ENCODE measurements at places on chromosomes 7 and 10.

DNA sequence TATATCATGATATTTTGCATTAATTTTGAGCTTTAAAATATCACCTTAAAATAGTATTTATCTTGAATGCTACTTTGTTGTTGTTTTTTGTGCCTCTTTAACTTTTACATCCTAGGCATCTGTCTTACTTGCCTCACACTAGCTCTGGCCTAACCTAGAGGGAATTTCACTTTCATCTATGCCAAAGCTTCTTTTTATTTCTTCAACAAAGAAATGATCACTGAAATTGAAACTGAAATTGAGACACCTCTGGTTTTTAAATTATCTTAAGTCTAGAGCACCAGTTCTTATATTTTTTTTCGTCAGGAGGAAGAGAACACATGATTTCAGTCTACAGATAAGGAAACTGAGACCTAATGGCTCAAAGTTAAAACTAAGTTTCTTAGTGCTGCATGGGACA lies 3.5 kb upstream of the SCIN start:
- no peak for DNase-seq

DNA sequence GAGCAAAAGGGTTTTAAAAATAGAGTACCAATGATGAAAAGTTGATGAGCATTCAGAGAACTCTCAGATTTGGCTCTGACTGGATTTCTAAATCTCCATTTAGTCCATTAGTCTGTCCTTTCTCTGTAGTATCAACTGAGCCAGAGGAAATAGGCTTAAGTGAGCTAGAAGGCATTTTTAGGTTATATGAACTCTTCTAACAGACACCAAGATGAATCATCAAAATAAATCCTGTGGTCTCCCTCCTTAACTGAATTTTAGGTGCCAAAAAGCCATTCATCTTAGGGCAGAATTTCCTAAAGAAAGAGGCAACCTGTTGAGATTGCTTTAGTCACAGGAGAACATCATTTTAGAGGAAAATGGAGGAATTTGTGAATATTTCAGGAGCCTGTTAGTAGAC lies 305.1 kb downstream of the AUTS2 start:
- no peak for DNase-seq

DNA sequence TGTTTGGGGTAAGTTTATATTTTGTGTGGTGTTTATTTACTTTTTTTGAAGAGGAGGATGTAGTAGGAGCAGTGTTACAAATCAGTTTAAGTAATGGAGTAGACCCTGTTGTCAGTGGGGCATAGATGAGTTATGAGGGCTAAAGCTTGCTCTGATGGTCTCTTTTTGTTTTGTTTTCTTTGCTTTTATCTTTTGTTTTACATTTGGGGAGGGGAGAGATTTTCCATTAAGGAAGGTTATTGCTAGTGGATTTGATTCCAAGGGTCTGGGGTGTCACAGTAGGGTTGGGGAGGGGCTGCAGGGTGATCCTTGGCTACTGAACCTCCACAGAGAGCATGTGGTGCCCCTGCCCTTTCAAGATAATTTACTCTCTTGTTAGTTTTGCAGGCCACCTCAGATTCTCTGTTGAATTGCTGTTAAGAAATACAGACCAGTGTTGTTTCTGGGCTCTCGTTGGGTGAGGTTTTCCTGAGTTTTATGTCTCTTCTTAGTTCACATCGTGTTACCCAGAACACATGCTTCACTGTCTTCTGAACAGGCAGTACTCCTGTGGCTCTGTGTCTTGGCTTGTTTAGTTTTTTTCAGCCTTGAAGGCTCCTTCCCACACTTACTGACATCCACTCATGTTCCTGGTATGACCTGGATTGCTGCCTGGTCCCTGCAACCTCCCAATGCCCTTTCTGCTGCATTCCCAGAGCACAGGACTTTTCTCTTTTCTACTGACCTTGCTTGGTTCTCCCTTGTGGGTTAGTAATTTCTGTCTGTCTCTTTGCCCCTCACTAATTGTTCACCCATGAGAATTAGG lies 4.2 kb downstream of the KIFBP start:
- DNase-seq: no peak

GRCh38 chr7:111164442-111164841 lies 73.5 kb downstream of the LRRN3 start:
- DNase-seq: no peak

DNA sequence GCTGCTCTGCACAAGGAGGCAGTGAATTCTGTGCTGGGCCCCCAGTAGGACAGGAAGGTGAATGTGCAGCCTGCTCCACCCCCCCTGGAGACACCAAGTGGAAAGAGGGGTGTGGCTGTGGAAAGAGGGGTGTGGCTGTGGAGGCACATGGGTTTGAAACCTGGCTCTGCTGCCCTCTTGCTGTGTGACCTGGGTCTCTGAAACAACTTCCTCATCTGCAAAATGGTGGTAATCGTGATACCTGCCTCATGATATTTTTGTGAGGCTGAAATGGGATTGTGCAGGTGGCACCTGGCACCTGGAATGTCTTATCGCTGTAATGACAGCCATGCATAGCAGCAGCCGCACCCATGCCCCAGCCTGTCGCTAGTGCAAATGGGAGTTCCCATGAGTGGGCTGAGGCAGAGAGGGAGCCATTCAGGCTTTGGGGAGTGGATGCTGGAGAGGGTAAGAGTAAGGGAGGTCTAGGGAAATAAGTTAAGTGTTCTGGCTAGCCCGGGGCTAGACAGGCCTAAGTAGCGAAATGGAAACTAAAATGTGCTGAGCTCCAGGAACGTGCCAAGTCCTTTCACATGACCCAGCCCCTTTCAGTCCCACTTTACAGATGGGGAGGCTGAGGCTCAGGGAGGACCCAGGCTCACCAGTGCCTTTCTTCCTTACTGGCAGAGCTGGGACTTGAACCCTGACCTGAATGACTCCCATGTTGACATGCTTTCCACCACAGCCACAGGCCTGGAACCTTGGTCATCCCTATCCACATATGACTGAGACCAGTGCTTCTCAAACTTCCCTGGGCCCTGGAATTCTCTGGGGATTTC lies 35.0 kb downstream of the C10orf105 start:
- no peak for DNase-seq

GRCh38 chr7:121267612-121268011 lies 61.2 kb upstream of the WNT16 start:
- DNase-seq: no peak

- DNase-seq: no peak
Observed at GRCh38 chr10:13893926-13894325, 307.2 kb downstream of the PRPF18 start.

DNA sequence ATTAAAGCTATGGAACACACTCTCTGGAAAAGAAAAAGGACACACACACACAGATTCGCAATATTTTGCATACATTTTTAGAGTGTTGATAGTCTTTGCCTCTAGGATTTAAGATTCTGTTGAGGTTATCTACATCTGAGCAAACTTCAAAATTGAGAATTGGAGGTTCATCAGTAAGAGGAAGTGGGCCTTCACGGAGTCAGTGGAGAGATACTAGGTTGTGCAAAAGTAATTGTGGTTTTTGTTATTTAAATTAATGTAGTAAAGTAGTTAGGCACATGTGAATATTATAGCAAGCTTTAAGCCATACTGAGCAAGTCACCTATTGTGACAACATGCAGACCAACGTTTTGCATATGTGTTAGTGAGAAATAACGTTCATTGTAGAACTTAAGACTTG lies 19.8 kb upstream of the NXPH1 start:
- DNase-seq: no peak

GRCh38 chr7:70533614-70534013 lies 598.3 kb upstream of the GALNT17 start:
- DNase-seq: no peak

DNA sequence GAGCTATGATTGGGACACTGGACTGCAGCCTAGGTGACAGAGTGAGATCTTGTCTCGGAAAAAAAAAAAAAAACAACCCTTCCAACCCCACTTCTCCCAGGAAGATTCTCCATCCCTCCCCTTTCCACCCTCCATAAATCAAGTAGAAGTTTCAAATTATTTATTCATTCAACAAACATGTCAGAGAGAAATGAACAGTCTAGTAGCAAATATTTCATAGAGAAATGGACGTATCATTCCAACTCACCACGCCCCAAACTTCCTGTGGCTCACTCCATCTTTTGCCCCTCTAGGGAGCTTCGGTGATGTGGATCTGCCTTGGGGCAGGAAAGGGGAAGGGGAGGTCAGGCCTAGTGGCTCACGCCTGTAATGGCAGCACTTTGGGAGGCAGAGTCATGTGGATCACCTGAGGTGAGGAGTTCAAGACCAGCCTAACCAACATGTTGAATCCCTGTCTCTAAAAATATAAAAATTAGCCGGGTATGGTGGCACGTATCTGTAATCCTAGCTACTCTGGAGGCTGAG lies 638 bp upstream of the TRAPPC14 start:
- no peak for DNase-seq

GRCh38 chr7:141550386-141551093 lies 670 bp upstream of the AGK start:
- DNase-seq: no peak

DNA sequence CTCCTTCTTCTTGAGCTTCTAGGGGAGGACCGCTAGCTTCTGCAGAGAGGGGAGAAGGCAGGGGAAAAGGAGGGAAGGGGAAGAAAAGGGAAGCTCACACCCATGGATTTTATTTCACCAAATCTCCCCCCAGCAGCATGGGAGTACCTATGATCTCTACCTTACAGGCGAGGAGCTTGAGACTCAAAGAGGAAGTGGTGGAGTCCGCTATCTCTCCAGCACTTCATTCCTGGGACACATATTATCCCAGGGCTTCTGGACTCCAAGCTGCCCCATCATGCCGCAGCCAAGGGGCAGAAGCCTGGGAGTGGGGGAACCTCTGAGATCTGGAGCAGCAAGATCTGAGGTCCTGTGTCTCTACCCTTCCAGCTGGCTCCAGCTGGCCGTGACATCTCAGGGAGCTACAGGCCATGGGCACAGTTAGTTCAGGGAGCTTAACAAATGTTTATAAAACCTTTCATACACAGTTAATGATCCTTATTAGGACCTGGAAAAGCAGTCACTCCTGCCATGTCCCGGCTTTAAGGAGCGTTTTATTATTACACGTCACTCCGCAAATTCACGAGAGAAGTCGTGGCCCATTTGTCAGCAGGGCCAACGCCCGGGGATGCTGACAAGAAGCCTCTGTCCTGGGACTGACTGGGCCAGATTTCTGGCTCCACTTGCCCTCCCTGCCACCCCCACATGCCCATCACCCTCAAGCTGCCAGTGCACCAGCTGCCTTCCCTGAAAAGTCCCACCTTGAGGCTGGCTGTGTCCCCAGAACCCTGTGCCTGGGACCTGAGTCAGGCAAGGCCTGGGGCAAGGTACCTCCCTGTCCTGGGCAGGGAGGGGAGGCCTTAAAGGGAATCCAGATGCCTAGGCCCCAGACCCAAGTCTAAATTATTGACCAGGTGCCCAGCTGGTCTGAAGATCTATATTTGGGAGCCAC lies 132.1 kb upstream of the ZMIZ1 start:
- DNase-seq: no peak

GRCh38 chr10:120465138-120465537 lies 8.1 kb downstream of the PLPP4 start:
- no peak for DNase-seq

DNA sequence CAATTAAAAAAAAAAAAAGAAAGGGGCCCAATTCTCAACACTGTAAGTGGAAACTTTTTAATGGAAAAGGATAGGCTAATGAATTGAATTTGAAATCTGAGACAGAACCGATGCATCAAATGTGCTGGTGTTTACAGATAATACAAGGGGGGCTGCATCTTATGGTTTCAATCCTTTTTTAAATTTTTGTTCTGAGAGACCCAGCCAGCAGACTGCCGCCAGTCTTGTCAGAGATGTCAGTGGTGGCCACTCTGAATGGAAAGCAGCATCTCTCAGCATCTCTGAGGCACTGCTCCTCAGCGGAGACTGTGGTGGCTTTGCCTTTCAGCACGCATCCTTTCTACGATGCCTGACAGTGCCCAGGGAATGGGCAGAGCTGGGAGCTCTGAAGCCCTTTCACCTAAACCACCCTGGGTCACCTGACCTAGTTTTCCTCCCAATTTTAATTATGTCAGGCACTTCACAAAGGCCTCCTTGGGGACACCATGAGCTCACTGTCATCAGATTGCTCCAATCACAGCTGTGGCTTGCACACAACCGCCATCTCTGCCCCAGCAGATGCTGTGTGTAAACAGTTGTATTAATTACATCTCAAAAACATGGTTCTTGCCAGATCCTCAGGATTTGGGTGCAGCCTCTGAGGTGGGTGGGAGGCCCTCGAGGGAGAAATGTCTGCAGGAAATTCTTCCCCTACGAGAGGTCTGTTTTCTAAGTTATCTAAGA lies 81.2 kb downstream of the EGFR start:
- DNase-seq: no peak

DNA sequence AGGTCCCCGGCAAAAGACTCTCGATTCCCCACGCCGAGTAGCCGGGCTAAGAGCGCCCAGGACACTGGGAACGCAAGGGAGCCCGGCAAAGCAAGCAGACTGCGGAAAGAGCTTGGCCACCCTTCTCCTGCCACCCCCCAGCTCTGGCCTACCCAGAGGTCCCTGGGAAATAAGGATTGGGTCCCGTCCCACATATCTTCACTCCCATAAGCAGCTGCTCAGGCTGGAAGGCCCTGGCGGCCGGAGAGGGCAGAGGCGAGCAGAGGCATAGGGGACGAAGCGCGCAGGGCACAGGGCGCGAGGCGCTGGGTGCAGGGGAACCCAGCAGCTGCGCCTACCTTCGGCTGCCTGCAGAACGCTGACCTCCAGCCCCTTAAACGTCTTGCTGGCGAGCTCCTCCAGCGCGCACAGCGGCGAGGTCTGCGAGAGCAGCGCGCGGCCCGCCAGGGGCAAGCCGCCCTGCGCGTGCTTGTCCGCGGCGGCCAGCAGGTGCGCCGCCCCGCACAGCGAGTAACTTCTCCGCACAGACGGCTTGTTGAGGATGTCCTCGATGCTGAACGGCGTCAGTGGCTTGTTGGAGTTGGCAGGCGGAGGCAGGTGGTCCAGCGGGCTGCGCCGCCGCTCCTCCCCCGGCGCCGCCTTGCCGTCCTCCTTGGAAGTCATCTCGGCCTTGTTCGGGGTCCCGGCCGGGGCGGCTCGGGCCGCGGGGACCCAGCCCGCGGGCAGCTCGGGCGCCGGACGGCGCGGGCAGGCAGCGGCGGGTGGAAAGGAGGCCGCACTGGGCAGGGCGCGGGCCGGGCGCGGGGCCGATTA lies 904 bp downstream of the LBX1 start:
- DNase-seq: no peak

DNA sequence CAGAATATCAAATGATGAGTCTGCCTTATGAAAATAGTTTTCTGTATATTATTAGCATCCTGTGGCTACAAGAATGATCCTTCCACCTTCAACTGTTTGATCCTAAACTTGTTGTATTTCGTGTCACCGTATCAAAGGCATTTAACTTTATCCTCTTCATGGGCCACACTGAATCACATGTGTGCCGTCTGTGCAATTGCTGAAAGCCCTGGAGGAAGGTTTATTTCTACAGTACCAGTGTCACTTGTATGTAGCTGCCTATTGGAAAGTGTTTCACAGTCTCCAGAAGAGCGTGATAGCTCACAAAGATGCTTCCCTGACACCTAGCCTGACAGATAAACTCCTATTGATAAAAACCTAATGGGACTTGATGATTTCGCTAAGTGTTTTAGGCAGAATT lies 94.5 kb downstream of the ITGA8 start:
- no peak for DNase-seq

DNA sequence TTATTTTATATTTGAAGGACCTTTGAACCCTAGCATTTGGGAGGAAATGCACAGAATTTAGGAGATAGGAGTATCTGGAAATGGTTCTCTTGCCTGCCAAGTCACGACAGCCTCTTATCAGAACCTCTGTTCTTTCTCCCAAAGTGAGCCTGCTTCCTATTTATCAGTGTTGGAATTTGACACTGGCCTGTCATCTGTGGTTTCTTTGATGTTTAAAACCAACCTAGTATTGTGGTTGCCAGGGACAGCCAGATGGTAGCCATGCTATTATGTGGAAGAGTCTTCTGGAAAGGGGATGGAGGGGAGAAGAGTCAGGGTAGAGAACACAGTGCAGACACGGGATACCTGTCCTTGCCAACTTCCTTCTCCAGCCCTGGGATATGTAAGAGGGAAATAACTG lies 21.1 kb downstream of the ZNF282 start:
- no peak for DNase-seq

Measured in activated gamma-delta T cell treated with Interleukin-2 at 50 U/mL for 16 hours (primary cell).